ENCODE measurements at places on chromosomes 6 and 20.
A peak's percentile ranks its signal among the peaks of the same experiment; 100 is the strongest.

- no peak for DNase-seq
These were observed 117.6 kb downstream of the HIVEP2 start for GRCh38 chr6:142827369-142827768.

DNA sequence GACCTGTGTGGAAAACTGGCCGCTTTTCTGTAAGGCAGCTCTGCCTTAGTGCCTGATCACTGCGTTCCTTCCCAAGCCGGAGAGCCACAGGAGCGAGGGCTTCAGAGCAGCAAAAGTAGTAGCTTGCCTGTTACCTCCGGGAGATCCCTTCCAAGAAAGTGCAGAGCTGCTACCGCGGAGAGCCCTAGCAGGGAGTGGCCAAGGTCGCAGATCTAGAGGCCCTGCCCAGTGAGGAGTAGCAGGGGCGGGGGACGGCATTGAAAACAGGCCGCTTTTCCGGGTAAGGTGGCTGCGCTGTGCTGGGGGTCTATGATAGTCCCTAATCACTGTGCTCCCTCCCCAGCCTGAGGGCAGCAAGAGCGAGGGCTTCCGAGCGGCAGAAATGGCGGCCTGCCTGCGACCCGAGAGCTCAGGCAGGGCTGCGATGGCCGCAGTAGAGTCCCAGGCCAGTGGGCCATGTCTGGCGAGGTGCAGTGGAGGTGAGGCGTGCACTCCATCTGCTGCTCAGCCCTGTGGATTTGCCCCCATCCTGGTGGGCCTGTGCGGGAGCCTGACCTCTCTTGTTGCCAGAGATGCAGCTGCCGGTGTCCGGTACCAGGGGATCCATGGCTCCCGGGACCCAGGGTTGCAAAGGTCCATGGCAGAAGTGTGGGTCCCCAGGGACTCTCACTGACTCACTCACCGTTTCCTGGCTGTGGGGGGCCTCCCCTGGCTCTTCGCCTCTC is 67.3 kb downstream of the KLHL32 start:
- no peak for DNase-seq

- DNase-seq, result no peak
These were observed 275.3 kb downstream of the FARS2 start for GRCh38 chr6:5536644-5537043.

GRCh38 chr6:105769197-105769596 is 316.9 kb upstream of the PRDM1 start:
- DNase-seq, result no peak

DNA sequence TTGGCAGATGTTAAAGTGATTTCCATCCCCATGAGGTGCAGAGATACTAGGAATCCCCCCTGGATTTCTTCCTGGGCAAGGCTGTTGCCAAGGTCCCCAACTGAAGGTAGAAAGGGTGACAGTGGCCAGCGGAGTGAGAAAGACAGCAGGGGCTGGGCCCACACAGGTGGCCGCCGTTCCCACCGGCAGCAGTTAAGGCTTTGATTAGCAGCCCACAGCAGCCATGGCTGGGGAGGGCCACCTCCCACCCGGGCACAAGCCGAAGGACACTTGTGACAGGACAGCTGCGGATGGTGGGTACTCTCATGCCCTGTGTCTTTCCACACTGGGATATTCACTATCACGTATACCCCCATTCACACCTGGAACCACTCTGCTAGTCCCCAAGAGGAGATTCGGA is 63.9 kb upstream of the CDYL start:
- DNase-seq, result no peak

- no peak for DNase-seq
These were observed 52.3 kb downstream of the PIGU start for GRCh38 chr20:34624629-34625028.

- DNase-seq, result no peak
These were observed 11.8 kb upstream of the TCF21 start for GRCh38 chr6:133877116-133877515.

DNA sequence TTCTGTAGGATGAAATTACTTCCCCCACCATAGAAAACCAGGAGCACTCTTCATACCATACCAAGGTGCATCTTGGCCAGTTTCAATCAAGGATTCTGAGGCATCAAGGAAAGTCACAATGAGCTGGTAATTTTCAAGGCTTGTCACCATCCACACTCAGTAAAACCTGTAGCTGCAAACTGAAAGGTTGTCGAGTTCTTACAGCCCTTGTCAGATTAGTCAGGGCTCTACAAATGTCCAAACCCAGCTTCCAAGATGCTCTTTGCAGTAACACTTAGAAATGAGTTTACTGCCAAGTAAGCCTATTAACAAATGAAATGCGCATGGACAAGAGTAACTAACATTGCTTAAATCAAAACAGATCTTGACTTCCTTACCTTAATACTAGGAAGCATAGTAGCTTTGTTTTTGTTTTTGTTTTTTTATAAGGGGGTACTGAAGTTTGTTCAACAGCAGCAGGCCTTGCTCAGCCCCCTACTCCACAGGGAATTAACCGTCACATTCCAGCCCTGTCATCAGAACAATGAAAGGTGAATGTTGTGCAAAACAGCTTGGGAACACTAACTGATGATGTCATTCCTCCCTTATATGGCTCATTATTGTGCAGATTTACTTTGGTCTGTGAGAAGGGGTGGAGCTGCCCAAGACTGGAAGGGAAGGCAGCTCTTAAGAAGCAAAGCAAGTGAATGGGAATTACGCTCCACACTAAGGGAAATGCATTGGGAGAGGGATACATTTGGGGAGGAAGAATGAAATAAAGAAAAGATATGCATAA is 49.9 kb upstream of the TMEM30A start:
- DNase-seq, result no peak

GRCh38 chr6:84804720-84805119 is 40.3 kb upstream of the TBX18 start:
- DNase-seq, result no peak

- DNase-seq, result no peak
These were observed 121.4 kb downstream of the REV3L start for GRCh38 chr6:111361648-111362047.

DNA sequence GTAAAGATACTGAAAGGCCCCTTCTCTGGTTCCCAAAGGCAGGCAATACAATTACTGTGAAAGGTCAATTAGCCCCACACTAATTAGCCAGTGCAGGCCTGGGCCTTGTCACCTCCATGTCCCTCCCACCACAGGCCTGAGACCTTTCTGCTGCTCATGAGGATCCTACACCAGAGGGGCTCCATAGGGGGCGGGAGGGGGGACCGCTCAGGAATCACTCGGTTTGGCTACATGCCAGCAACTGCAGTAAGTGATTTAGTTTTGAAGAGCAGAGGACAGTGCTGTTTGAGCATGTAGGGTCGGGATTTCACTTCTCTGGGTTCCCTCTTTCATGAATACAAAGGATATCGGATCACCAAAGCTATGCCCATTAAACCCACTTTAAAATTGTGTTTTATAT is 455.6 kb downstream of the PRKN start:
- no peak for DNase-seq

- peak; percentile 97 for DNase-seq
These were observed 14.5 kb downstream of the LAMA5 start for GRCh38 chr20:62352402-62353288.

DNA sequence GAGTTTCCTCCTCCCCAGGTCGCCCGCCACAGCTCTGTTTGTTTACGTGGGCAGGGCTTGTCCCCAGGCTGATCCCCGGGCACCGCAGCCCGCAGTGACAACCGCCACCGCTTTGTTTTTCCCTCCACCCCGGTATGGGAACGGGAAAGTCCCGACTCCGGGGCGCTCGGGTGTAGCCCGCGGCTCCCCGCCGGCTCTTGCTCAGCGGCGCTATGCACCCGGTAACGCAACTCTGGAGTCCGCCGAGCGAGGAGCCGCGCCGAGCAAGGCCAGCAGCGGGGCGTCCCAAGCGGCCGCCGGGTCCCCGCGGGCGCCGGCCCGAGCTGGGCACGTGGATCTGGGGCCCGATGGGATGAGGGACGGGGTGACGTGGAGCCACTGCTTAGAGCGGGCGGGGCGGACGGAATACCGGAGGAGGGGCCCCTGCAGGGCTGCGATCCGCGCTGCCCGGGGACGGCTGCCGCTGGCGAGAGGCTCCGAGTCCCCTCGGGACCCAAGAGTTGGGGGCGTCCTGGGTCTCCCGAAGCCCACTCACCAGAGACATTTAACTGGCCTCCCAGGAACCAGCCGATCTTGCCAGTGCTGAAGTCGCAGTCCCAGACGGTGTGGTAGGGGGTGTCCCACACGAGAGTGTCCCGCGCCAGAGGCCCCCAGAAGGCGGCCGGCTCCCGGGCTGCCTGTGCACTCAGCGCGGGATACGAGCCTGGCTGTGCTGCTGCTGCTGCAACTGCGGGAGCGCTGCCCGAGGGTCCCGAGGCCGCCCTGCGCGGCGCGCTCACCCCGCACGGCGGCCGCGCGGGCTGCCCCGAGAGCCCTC is 497 bp downstream of the ACSS1 start:
- no peak for DNase-seq

- DNase-seq, result no peak
These were observed 30.5 kb downstream of the GRM4 start for GRCh38 chr6:34115403-34115795.

- DNase-seq, result no peak
These were observed 2.6 kb upstream of the MRGBP start for GRCh38 chr20:62793757-62794006.

DNA sequence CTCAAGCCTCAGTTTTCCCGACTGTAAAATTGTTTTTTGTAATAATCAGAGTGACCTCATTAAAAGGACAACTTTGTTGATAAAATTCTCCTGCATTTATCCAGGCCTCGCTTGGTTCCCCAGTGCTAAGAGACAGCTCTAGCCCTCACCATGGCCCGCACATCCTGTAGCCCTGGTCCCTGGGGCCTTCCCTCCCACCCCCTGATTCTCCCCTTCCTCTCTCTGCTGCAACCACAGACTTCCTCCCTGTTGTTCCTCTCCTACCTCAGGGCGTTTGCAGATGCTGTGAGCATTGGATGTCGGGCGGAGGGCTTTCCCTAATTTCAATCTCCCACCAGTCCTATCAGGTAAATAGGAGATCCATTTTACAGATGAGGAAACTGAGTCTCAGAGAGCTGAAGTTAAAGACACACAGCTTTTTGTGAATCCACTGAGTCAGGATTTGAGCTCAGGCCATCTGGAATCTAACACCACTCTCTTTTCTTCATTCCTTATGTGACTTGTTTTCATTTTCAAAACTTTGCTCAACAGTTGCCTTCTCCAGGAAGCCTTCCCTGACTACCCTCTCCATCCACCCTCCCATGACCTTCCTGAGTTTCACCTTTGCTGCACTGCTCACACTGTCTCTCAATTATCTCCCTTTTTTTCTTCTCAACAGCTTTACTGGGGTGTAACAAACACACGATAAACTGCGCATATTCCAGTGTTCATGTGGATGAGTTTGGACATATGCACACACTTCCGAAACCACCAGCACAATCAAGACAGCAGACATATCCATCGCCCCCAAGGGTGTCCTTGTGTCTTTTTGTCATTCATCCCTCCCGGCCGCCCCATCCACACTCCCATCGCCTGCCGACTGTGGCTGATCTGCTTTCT is 107.1 kb downstream of the CEBPB start:
- DNase-seq, result no peak

DNA sequence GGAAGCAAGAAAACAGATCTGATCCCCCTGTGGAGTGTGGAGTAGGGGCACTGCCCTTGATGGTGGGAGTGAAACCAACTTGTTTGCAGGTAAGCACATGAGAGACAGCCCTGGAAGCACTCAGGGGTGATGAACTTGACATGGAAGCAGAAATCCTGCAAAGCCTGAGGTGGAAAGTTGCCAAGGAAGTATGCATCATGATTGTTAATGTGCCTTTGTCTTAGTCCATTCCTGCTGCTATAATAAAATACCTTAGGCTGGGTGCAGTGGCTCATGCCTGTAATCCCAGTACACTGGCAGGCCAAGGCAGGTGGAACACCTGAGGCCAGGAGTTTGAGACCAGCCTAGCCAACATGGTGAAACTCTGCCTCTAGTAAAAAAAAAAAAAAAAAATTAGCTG is 40.2 kb upstream of the IFNGR1 start:
- no peak for DNase-seq

DNA sequence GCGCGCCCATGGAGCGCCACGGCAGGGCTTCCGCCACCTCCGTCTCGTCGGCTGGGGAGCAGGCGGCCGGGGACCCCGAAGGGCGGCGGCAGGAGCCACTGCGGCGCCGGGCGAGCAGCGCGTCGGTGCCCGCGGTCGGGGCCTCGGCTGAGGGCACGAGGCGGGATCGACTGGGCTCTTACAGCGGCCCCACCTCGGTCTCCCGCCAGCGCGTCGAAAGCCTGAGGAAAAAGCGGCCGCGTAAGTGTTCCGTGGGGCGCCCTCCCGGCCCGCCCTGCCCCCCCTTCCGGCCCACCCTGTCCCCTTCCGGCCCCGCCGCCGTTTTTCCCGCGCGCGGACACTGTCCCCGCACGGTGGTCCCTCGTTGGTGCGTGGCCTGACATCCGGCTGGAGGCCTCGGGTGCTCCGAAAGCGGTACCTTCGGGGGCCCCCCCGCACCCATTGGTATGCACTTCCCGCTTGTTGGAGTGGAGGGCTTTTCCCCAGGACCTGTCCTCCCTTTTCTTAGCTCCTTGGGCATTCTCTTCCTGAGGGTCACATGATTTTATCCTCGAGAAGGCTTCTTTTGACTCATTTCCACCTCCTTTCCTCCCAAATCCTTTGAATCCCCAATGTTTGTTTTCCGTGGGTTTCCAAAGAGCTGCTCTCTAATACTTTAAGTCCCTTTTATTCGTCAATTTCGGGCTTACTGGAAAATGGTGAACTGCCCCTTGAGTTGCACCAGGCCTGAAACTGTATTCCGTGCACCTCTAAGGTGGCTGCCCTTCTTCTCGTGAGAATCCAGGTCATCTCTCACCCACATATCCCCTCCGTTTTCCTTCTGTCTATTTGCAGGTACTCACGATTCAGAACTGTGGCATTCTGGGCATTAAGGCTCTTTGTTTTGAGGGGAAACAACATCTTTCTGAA is 556 bp downstream of the PANK2 start:
- DNase-seq, result no peak

DNA sequence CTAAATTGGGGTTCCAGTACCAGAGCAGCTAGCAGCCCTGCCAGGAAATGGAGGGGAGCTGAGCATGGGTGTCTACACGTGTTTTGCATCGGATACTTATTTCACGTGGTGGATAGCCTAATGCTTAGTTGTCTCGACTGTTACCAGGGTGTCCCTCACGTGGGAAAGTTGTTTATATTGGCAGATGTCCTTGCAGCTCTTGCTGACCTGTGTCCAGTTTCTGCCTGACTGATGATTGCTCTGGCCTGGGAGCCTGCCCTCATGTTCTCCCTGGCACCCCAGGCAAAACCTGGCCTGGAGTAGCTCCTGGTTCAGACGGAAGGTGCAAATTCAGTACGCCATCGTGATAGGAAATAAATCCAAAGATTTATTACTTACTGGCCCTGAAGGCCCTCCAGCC is 11.8 kb upstream of the FERMT1 start:
- DNase-seq, result no peak

DNA sequence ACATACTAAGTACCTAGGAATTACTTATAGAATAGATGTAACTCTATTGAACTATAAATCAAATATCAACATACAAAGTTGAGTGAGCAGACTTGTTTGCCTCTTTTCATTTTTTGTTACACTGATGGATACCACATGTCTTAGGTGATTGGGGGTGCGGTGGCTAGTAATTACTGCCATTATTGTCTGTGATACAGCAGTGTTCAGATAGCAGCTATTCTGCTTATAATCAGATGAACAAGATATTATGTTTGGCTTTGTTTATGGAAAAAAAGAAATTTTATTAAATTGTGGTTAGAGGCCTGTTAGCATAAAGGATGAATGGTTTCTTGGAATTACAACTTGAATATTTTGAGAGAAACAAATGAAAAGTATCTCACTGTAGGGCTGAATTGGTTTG is 55.9 kb downstream of the KCNQ5 start:
- no peak for DNase-seq

Measured in cerebellar nuclear complex (tissue), 1 donor.